ENCODE measurements at places on chromosomes 1 and 21.

DNA sequence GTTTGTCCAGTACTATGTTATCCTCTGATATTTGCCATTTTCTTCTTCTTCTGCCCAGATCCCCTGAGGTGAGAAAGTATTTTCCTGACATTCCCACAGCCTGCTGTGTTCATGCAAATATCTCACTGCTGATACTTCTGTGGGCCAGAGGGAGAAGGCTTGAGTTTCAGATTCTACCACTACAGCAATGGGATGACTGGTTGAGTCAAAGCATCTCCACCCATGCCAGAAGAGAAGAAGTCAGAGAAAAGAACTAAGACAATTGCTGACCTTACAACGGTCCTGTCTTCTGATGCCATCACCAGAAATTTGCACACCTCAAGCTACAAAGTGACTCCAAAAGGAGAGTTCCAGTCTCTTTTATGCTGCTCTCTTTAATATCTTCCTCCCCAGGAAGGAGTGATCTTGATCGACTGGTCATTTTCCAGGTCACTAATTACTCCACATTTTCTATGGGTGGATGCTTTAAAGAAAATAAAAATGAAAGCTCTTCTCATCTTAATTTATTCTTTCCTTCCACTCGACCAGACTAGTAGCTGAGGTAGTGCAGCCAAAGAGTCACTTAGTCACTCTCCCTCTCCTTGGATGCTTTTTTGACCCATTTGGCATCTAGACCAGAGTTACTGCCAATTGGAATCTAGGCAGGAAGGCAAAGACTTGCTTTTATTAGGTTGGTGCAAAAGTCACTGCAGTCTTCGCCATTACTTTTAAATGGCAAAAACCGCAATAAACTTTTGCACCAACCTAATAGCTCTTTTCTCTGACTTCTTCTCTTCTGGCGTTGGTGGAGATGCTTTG lies 195.1 kb downstream of the PTPRC start:
- no peak for DNase-seq

- DNase-seq: peak; percentile 9
These were observed 10.5 kb downstream of the RO60 start for GRCh38 chr1:193069748-193070385.

DNA sequence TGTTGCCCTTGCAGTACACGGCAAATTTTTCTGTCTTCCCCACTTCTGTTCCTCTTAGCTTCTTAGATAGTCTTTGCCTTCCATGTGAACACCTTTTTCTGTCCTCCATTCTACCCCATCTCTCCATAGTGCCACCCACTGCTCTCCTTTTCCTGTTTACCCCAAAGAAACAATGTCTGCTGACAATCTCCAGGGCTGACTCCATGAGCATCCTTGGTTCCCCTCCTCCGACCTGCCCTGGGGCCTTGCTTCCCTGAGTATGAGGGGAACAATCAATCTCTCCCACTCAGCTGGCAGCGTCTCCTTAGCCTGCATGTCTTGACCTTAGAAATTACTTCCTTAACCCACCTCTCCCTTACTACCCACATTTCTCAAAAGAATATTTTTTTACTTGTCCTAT lies 12.3 kb upstream of the MYBPHL start:
- DNase-seq: no peak

GRCh38 chr1:152515434-152515783 lies 1.1 kb downstream of the CRCT1 start:
- DNase-seq: no peak

DNA sequence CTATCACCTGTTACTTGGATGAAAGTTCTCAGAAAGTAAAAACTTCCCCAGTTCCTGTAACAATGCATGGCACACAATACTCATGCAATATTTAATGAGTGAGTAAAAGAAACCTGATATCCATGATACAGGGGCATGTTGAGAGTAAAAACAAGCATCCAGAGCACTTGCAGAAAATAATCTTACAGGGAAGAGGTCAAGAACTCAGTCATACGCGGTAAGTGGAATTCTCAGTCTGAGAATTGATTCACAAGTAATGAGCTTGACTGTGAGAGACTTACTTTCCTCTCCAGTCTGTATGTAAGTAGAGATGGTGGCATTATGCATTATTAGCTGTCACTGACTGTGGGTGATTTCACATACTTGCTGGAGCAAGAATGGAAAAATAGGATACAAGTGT lies 976.9 kb downstream of the BRINP3 start:
- no peak for DNase-seq

DNA sequence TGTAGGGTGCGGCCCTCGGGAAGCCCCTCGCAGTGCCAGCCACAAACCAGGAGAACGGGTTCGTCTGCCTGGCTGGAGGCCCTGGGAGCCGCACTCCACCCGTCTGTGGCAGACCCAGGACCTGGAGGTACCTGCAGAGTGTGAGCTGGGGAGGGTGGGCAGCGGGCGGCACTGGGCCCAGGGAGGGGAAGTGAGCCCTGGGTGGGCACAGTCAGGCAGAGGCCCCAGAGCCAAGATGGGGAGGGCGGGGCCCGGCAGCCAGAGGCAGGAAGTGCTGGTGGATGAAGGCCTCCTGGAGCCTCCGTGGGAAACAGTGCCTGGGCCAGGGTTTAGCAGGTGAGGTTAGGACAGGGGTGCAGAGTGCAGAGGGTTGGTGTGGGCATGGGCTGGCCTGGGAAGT lies 4.0 kb upstream of the PEX10 start:
- no peak for DNase-seq

DNA sequence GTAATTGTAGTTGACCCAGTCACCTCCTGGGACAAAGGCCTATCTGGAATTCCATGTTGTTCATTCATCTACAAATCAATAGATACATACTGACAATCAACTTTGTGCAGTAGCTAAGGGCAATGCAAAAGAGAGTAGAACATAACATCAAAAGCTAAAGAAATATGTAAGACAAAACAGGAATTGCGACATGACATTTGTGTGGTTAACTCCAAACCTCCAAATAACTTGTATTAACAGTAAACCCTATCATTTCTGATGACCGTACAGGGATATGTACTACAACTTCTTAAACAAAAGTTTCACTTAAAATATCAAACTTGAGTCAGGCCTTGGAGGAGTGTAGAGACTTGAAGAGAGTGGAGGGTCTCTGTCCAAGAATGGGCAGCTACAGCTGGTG lies 317.6 kb downstream of the SPATA17 start:
- DNase-seq: peak; percentile 0

GRCh38 chr1:162466797-162467196 lies 30.8 kb upstream of the UHMK1 start:
- DNase-seq: no peak

- DNase-seq: peak; percentile 70
These were observed 1.5 kb upstream of the S100A14 start for GRCh38 chr1:153617663-153618062.

- peak; percentile 84 for DNase-seq
These were observed 72.0 kb upstream of the CLDN14 start for GRCh38 chr21:36551731-36552433.

GRCh38 chr1:170262276-170262939 lies 116.6 kb downstream of the NTMT2 start:
- peak; percentile 54 for DNase-seq

DNA sequence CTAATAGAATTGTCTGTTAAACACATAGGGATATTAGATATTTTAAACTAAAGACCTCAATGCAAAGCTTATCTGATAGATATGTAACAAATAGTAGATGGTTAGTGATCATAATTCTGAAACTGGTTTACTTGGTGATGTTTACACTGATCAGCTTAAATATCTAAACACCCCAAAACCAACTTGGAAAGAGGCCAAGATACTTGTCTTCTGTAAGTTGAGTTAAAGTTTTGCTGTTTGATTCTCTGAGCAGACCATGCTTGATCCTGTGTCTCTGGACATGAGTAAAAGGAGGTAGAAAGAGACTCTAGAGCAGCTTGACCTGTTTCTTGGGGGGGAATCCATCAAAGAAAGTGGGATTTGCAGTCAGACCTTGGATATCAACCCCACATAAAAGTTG lies 107.5 kb downstream of the NEK7 start:
- DNase-seq: no peak

- peak; percentile 27 for DNase-seq
These were observed 103.7 kb downstream of the AK5 start for GRCh38 chr1:77385551-77385950.
